ENCODE measurements at places on chromosomes 5 and 9.
A peak's percentile ranks its signal among the peaks of the same experiment; 100 is the strongest.

- DNase-seq, result no peak
Measured at GRCh38 chr9:94610181-94610606, 16.6 kb upstream of the FBP2 start.

DNA sequence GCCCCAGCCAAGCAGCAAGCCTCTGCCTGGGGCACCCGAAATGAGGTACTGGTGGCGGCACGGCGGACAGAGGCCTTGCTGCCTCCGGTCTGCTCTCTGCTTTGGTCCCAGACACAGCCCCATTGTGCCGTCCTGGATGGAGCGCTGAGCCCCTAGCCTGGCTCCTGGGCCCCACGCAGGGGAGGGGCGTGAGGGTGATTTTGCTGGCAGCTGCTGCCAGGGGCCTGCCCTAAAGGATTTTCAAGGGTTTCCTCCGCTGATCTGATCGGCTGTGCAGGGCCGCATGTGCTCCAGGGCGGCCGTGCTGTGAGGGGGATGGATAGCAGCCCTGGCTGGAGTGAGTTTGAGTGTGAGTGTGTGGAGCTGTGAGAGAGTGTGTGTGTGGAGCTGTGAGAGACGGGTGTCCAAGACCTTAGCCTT, 1.3 kb downstream of the GPSM1 start:
- peak; percentile 75 for DNase-seq

GRCh38 chr5:96638561-96638960, 23.6 kb upstream of the CAST start:
- no peak for DNase-seq

DNA sequence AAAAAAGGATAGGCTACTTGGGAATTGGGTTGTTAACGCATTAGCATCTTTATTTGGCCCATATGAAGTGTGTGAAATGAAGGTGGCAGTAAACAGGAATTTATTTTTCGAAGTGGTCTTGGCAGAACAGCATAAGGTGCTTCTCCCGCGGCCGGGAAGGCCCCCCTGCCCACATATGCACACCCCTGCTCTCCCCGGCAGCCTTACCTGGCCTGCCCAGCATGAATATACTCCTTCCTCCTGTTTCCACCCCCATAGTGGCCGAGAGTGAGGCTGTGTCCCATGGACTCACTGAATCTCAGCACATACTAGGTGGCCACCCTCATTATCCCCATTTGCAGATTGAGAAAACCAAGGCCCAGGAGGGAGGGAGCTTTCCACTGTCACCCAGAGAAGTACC, 54.0 kb upstream of the OLFM1 start:
- no peak for DNase-seq

- no peak for DNase-seq
Measured at GRCh38 chr9:3497857-3498256, 27.9 kb downstream of the RFX3 start.

DNA sequence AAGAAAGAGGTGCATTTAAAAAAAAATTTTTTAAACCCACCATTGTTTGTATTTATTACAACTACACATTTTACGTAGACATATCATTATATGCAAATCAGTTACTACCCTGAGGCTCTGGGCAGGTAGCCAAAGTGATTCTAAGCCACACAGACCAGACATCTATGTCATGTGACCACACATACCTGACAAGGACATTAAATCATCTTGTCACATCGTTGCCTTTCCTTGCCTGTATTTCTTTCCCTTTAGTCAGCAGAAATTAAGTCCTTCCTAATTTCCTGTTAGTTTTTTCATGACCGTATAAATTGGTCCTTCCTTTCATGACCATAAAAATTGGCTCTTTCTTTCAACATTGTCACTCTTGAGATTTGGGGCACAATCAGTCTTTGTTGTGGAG, 134.2 kb upstream of the MARCHF11 start:
- DNase-seq, result no peak

- no peak for DNase-seq
Measured at GRCh38 chr5:52938226-52938625, 50.9 kb upstream of the ITGA2 start.

- DNase-seq, result no peak
Measured at GRCh38 chr5:172379481-172379880, 74.8 kb downstream of the SH3PXD2B start.

DNA sequence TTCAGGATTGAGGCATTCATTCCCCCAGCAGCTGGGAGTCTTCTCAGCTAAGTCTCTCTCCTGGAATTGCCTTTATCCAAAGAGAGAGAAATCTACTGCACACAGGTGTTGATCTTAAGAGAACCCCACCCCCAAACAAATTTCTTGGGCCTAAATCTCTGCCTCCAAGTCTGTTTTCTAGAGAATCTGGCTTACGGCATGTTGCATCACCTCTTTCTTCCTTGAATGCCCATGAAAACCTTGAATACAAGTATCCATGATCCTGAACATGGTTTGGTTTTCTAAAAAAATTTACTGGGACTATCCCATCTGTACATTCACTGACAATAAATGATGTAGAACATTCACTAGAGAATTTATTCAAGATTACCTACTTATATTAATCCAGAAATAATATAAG, 401.6 kb downstream of the PDE4D start:
- DNase-seq, result no peak

GRCh38 chr5:115459855-115460341, 84.7 kb downstream of the FEM1C start:
- DNase-seq, result no peak

Measured in D721Med (cell line).